ENCODE measurements at places on chromosomes 13 and 19.

- DNase-seq, result no peak
Observed at GRCh38 chr19:50043967-50044366, 18.2 kb downstream of the ZNF473 start.

DNA sequence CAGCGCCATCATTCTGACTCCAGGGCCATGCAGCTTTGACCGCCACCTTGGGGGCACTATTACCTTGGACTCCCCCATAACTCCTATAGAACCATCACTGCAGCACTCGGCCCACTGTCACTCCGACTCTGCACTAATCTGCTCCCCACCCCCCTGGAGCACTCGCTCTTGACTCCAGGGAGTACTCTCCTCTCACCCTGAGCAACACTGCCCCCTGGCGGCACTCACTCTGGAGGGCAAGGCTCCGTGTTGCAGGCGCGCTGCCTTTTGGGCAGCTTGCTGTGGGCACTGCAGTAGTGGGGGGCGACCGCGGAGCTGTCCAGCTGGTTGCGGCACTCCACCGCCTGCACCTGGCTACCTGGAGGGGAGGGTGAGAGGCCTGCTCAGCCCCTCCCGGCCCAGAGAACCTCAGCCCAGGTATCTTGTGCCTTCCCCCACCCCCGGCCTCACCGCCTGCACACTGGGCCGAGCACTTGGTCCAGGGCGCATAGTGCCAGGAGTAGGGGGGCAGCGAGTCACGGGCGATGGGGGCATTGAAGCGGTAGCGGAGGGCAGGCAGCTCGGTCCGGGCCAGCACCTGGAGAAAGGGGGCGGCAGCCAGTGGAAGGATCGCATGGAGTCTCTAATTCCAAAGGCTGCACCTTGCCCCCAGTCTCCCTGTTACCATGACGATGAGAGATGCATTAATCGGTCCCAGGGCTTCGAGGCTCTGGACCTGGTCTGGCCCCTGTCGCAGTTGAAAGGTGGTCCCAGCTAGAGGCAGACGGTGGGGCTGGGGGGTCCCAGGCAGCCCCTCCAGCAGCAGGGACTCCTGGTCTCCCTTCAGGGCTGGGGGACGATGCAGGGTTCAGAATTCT, 8.9 kb upstream of the MYO1F start:
- DNase-seq, result no peak

- DNase-seq, result no peak
Observed at GRCh38 chr13:25466880-25467279, 95.1 kb downstream of the ATP8A2 start.

DNA sequence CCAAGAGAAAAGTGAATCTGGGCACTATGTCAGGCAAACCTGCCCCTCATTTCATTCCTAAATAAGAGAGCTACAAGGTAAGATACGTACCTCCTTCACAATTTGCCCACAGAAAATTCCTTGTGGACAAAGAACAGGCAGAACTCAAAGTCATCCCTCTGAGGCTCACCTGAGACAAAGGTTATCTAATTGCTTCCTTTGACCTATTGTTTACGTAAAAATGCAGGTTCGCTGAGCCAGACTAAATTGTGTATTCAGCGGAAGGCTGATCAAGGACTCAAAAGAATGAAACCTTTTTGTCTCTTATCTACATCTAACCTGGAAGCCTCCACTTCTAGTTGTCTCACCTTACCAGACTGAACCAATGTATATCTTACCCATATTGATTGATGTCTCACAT, 213.3 kb downstream of the POSTN start:
- DNase-seq, result no peak

GRCh38 chr19:35859414-35859813, 2.7 kb downstream of the KIRREL2 start:
- no peak for DNase-seq

- DNase-seq, result no peak
Observed at GRCh38 chr19:42516771-42517170, 11.5 kb downstream of the CEACAM1 start.

- no peak for DNase-seq
Observed at GRCh38 chr13:113371061-113371460, 7.1 kb upstream of the GRTP1 start.

DNA sequence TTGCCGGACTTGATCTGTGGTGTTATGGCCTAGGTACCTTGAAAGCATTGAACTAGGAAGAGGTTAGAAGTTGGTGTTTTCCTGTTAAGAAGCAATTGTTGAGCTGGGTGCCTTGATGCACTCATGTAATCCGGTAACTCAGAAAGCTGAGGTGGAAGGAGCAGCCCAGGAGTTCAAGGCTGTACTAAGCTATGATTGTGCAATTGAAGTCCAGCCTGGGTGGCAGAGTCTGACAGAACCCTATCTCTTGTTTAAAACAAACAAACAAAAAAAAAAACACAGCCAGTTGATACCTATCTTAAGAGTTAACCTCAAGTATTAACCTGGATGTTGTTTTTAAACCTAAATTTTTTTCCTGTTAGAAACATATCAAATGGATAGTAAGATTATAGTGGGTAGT, 19.3 kb downstream of the SAFB start:
- DNase-seq, result no peak

GRCh38 chr13:105787632-105788031, 747.8 kb downstream of the EFNB2 start:
- DNase-seq, result no peak

- DNase-seq, result no peak
Observed at GRCh38 chr19:1941146-1942077, at the start of gene CSNK1G2. Gene CSNK1G2 (plus strand): TSS chr19:1941172. CDS start chr19:1969773, 28,601 bp downstream.

DNA sequence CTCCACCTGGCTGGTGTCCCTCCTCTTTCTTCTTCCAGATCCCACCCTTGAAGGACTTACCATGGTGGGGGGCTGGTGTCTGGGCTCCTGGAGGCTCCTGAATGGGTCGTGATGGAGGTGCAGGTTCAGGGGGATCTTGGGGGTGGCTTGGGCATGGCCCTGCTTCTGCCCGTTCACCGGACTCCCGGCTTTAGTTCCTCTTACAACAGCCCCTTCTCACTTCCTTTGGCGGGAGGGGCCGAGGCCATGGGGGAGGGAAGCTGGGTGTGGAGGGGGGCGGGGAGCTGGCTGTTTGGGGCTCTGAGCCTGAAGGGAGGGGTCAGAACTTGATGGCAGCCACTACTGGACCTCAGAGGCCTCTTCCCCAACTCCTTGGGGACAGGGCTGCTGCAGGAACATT, at the start of gene MYO1F:
TSS of gene MYO1F (minus strand) at position 196 of the 400 bp plus-strand sequence. CDS start at position 63, 133 bp downstream.
- DNase-seq, result no peak

DNA sequence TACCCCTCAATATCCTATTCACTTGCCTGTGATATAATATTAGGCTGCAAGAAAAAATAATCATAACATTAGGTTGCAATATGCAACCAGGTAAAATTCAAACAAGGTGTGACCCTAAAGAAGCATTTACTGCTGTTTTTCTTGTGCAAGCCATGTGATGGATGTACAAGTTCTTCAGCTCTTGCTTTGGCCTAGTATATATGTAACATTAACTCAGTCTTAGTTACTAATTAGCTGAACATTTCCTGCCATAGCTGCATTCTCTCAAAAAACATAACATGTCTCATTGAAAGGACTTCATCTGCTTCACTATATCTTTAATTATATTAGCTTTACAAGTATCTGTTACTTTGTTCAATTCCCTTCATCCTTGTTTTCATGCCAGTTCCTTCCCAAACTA, 406.8 kb upstream of the HTR2A start:
- DNase-seq, result no peak

- no peak for DNase-seq
Observed at GRCh38 chr13:99995589-99996380, 14.2 kb downstream of the ZIC2 start.

DNA sequence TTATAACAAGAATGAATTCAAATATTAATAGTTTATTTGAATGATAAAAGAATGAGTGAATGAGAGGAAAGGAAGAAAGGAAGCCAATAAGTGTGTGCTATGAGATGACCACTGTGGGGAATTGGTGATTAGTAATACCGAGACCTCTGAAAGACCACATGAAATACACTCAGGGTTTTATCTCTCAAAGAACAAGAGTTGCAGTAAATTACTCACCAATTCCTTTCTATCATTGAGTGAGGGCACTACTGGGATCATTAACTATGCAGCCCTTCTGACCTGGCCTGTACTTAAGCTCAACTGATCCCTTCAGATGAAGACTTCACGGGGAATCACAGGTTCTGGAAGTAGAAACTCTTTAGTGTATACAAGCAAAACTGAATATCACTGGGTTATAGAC, 1636.1 kb downstream of the SLITRK5 start:
- no peak for DNase-seq

- DNase-seq, result no peak
Observed at GRCh38 chr13:93672996-93673395, 446.4 kb downstream of the GPC6 start.

- DNase-seq, result no peak
Observed at GRCh38 chr13:26058704-26059103, 6.9 kb upstream of the SHISA2 start.

- no peak for DNase-seq
Observed at GRCh38 chr13:32824675-32825074, 191.5 kb upstream of the KL start.

GRCh38 chr13:53264751-53265385, 236.3 kb downstream of the OLFM4 start:
- DNase-seq, result no peak

GRCh38 chr13:110232756-110233155, 74.2 kb downstream of the COL4A1 start:
- no peak for DNase-seq

DNA sequence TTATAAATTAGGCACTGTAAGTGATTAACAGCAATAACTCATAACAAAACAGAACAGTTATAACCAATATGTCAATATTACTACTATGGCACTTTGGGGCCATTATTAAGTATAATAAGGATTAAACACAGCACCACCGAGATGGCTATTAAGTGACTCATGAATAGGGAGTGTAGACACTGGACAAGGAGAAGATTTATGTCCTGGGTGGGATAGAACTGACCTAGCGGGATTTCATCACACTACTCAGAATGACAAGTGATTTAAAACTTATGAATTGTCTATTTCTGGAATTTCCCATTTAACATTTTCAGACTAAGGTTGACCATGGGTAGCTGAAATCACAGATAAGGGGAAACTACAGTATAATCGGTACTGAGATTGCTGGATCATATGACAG, 79.0 kb upstream of the SLC7A1 start:
- no peak for DNase-seq

DNA sequence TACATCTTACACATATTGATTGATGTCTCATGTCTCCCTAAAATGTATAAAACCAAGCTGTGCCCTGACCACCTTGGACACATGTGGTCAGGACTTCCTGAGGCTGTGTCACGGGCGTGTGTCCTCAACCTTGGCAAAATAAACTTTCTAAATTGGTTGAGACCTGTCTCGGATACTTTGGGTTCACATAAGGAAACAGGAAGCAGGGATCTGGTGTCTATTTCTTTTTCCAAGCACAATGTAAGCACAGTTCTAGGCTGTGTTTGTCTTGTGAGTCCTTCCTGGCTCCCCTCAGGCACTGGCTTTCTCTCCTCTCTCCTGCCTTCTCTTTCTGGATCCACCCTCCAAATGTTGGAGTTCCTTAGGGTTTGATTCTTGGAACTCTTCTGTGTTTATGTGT, 27.6 kb upstream of the TPT1 start:
- DNase-seq, result peak; percentile 35

GRCh38 chr13:99813336-99814095, 158.1 kb downstream of the ZIC5 start:
- no peak for DNase-seq

DNA sequence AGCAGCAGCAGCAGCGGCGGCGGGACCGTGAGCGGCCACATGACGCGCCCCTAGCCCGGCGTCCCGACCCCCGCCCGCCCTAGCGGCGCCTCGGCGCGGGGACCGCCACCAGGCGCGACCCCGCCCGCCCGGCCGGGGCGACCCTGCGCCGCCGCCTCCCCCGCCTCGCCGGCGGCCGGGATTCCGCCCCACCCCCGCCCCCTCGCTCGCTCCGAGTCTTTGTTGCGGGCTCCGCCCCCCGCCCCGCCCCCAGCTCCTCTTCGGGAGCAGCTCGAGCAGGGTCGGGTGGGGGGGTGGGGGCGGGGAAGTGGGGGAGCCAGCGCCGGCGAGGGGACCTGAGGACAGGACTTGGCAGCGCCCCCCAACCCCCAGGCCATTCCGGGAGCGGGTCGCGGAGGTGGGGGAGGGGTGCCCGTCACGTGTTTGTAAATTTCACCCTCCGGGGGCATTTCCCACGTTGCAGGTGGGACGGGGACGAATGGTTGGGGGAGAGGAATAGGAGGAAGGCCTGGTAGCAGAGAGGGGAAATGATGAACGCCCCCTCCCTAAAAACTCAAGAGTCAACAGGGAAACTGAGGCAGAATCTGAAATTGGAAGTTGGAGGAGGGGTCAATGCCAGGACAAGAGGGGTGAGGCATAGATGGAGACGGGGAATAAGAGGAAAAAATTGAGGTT, at the start of gene OLFM2:
TSS of gene OLFM2 (minus strand) at position 190 of the 675 bp plus-strand sequence. CDS start at position 41, 149 bp downstream.
- DNase-seq, result no peak

DNA sequence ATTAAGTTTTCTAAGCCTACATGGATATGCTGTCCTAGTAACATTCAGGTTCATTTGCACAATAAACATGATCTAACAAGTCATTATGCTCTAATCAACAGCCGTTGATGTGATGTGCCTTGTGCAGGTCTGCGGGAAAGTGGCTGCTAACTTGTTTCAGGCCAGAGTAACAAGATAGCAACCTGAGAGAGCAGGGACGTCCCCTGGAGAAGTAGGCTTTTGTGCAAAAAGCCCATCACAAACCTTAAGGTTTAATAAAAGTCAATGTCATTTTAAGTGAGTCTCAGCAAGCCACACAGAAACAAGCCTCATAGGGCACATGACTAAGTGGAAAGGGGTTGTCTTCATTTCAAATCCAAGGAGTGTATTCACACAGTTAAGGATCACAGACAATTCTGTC, 17.6 kb downstream of the FOXO1 start:
- no peak for DNase-seq

- no peak for DNase-seq
Observed at GRCh38 chr13:46739447-46740098, 57.4 kb downstream of the ESD start.

DNA sequence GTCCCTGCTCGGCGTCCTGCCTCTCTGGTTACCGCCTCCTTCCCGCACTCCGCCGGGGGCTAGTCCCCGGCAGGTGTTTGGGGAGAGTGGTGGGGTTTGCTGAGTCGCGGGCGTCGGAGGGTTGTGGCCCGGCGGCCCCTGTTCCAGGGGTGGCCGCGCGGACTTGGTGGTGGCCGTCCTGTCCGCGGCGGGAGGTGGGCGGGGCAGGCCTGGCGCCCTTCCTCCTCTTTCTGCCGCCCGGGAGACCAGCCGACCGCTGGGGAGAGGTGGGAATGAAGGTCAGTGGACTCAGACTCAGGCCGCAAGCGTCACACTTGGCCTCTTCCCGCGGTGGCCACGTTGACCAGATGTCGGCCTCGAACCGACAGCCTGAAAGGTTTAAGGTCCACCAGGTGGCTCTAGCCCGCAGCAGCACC, 61.8 kb downstream of the ZNF723 start:
- no peak for DNase-seq

GRCh38 chr19:17227798-17228367, 1.9 kb downstream of the OCEL1 start:
- no peak for DNase-seq

- no peak for DNase-seq
Observed at GRCh38 chr13:20231839-20232555, at the start of gene GJB6. Gene GJB6 (minus strand): TSS chr13:20232319. CDS start chr13:20223480, 8,839 bp downstream.

DNA sequence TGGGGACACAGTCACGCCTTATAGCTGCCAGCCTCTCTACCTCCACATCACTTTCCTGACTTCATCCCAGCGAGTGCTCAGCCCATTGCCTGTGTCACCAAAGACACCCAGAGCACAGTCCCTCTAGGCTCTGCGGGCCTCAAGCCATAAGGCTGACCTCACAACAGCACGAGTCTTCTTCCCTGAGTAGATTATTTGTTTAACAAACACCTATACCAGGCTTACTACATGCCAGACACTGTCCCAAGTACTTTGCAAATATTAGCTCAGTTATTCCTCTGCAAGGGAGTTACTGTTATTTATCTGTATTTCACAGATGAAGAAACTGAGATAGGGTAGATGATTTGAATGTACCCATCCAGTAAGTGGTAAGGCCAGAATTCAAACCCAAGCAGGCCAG, 504.3 kb downstream of the COG6 start:
- no peak for DNase-seq

Measured in DMS153 (cell line).